ENCODE measurements at places on chromosomes 2 and 18.
A peak's percentile ranks its signal among the peaks of the same experiment; 100 is the strongest.

GRCh38 chr2:225466891-225467604 is 67.5 kb downstream of the NYAP2 start:
- no peak for DNase-seq

- no peak for DNase-seq
Observed at GRCh38 chr18:13914756-13915155, 580 bp downstream of the MC2R start.

- no peak for DNase-seq
Observed at GRCh38 chr2:26130763-26131162, 42.1 kb upstream of the GAREM2 start.

DNA sequence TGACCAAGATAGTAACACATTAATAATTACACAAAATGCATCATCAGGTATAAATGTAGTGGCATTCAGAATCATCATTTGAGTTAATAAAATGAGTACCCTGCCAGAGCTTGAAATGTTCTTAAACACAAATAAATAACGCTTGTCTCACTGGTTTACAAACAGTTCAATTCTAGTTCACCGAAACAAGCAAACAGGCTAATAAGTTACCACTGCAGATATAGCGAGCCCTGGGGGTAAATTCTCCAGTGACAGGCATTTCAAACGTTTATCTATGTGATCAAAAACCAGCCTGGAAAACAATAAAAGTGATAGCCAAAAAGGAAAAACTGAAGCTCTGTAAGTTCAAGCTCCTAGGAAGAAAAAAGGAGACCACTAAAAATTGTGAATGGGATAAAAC is 152.6 kb downstream of the THADA start:
- no peak for DNase-seq

- DNase-seq = no peak
Observed at GRCh38 chr2:138244501-138244925, 257.1 kb upstream of the SPOPL start.

- DNase-seq = peak; percentile 71
Observed at GRCh38 chr2:192194265-192194865, 368 bp downstream of the TMEFF2 start.

- no peak for DNase-seq
Observed at GRCh38 chr2:168529054-168529833, 73.2 kb downstream of the CERS6 start.

DNA sequence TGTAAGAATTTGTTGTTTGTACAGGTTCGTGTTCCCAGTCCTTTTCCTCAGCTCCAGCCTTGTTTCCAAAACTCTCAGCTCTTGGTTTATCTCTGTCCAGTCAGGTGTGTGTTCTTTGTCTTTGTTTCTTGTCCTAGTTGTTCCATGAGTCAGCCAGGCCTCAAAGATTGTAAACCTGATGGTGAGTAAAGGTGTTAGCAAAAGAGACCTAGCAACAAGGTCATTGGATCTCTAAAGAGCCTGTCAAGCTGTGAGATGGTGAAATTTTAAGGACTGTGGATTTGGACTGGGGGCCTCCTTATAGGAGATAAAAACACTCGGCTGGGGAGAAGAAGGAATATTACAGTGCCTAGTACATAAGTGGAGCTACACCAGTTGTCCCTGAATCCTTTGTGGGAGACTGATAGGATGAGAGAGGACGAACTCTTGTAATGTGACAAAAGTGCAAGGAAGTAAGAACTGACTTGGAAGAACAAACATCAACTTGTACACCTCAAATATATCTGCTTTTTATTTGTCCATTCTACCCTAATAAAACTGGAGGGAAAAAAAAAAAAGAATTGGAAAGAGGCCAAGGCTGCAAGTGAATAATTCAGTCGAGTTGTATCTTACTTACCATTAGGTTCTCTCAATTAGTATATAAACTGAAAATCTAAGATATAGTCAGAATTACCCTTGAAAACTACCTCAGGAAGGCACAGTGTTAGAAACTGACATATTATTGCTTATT is 37.2 kb downstream of the ITGA6 start:
- no peak for DNase-seq

- peak; percentile 81 for DNase-seq
Observed at GRCh38 chr2:172273910-172274571, 153.3 kb upstream of the ITGA6 start.

GRCh38 chr18:62288665-62289008 is 36.5 kb upstream of the TNFRSF11A start:
- DNase-seq = no peak

DNA sequence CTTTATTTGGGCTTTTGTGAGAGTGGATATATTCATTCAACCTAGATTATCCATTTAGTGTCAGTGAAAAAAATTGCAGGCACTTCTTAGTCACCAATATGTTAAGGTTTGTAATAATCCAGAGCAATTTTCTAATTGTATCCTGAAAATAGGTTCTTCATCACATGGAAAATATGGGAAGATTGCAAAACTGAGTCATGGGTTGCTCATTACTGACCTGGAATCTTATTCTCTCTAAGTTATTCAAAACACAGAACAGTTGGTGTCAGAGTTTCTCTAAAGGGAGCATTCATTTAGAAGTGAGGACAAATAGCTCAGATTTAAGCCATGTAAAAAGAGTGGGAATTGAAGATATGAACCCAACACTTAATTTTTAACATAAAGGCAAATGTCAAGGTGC is 181.3 kb downstream of the IKZF2 start:
- no peak for DNase-seq

DNA sequence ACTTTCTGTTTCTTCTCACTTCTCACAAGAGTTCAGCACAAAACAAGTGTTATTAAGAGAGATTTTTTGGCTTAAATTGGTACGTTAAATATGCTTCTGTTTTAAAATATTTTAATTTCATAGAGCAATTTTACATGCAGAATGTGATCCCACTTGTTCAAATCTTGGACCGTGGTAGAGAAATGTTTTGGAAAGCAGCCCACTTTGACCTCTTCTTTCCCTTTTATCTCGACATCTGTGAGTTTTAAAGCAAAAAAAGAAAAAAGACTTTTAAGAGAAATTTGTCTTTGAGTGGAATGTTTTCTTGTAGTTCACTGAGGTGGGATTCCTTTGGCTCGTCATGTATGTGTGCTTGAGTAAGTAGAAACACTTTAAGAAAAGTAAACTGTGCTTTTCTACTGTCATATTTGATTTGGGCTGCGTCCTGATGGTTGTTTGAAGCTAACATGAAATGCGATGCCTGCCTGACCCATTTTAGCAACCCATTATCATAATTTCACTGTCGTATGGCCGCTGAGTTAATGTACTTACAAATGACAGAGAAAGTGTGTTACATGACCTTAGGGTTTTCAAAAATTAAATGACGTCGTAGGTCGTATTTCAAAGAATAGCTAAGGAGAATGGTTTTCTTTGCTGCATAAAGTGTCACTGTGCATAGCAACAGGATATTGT is 54.5 kb downstream of the TSHZ1 start:
- no peak for DNase-seq

GRCh38 chr18:78670778-78671391 is 308.7 kb upstream of the SALL3 start:
- DNase-seq = peak; percentile 61

DNA sequence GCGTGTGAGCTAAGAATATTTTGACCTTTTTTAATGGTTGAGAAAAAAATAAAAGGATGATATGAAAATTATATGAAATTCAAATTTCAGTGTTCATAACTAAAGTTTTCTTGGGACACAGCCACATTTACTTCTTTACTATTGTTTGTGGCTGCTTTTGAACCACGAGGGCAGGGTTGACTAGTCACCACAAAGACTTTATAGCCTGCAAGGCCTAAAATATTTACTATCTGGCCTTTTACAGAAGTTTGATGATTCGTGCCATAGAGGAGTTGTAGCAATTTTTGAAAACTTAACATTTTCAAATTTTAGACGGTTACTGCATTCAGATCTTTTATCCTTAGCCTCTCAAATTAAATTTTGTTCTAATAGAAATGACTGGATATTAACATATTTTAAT is 69.9 kb downstream of the LIMS1 start:
- DNase-seq = no peak

DNA sequence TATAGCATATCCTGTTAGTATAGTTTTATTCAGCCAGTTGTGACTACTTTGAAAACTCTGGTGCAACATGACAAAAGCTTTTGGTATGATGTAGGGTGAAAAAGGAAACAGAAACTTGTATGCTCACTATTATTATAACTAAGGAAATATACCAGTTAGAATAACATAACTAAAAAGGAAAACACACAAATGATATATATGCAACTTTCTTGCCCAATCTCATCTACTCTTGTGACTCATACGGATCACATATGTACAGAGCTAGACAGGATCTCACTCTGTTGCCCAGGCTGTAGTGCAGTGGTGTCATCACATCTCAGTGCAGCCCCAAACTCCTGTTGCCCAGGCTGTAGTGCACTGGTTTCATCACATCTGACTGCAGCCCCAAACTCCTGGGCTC is 12.4 kb upstream of the TLK1 start:
- no peak for DNase-seq

- no peak for DNase-seq
Observed at GRCh38 chr2:39919511-39920306, 140.7 kb upstream of the THUMPD2 start.

GRCh38 chr2:73448856-73449255 is 63.2 kb downstream of the ALMS1 start:
- no peak for DNase-seq

DNA sequence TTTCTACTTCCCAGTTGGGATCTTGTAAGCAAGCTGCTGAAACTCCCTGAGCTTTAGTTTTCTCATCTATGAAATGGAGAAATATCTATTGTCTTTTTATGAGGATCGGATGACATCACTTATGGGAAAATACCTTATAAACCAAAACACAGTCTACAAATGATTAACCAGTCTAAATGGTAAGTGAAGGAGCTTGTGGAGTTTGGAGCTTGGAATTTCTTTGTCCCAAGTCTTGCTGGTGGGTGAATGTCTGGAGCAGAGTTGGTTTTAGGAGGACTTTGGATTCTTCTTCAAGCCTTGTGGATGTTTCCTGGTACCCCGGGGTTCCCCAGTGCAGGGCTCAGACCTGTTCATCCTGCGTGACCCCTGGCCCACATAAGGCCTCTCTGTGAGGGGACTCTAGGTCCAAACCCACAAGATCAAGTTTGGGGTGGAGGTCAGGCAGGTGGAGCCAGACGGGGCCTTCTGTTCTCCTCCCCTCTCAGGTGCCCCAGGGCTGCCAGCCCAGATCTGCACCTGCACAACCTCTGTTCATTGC is 43.2 kb downstream of the FOSL2 start:
- DNase-seq = no peak

DNA sequence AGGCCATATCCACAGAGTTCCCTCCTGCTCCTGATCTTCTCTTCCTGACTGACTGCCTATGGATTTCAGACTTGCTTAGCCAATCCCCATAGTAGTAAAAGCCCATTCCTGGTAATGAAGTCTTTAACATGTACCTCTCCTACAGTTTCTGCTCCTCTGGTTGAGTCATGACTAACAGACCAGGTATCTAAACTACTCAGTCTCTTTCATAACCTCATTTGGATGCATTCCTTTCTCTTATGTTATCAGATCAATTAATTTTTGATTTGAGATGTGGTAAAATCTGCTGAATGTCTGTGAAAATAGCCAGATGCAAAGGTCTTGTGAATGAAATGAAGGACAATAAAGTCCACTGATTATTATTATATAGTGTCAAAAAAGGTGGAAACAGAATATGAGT is 198.0 kb downstream of the NBAS start:
- no peak for DNase-seq

- DNase-seq = no peak
Observed at GRCh38 chr2:179899666-179900065, 38.3 kb upstream of the ZNF385B start.

GRCh38 chr2:240970104-240970503 is 28.3 kb upstream of the SNED1 start:
- DNase-seq = no peak

- DNase-seq = peak; percentile 61
Observed at GRCh38 chr2:156099382-156099781, 233.1 kb downstream of the NR4A2 start.

- DNase-seq = no peak
Observed at GRCh38 chr2:200860092-200860795, 4.2 kb downstream of the CLK1 start.

Data from NCI-H146 (cell line).